SJCRH30 (cell line): ENCODE measurements at places on chromosomes 6 and 20. TPM values are rescaled to one million over a fixed set of nuclear protein-coding genes. Genes with fewer than 3 reads are reported as not detected.

Gene ATAT1
- total RNA-seq, result 11.4 and 13.0 TPM in 2 replicates

Gene FAM209A
- total RNA-seq, result not detected in 2 replicates

Gene WFDC5
- not detected in 2 replicates for total RNA-seq

Gene ZSCAN16
- 2.9 and 4.6 TPM in 2 replicates for total RNA-seq

DNA sequence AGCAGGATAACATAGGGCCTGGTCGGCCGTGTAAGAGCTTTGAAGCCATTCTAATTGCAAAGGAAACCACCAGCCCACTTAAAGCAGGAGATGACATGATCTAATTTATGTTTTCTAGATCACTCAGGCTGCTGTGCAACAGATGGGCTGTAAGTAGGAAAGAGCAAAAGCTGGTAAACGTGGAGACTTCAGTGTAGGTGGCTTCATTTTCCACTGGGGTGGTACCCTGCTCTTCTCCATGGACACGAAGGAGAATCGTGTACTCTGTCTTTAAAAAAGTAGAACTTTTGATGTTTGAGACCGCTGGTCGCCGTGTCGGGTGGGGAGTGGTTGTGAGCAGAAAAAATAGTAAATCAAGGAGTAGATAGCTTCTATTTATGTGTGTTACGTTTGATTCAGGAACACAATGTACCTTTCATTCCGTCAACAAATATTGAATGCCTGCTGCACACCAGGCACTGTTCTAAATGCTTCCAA, 6.4 kb downstream of the CASS4 start:
- no peak for DNase-seq

DNA sequence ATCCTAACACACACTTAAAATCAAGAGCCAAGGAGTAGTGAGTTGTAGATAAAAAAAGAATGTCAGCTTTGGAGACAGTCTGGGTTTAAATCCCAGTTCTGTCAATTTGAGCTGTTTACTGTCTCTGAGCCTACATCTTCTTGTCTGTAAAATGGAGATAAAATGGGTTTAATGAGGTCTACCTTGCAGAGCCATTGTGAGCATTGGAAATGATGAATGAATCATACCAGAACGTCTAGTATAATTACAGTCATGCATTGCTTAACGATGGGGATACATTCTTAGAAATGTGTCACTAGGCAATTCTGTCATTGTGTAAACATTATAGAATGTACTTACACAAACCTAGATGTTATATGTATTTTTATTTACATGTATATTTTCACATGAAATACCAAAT, 17.6 kb upstream of the SGK2 start:
- DNase-seq, result no peak

DNA sequence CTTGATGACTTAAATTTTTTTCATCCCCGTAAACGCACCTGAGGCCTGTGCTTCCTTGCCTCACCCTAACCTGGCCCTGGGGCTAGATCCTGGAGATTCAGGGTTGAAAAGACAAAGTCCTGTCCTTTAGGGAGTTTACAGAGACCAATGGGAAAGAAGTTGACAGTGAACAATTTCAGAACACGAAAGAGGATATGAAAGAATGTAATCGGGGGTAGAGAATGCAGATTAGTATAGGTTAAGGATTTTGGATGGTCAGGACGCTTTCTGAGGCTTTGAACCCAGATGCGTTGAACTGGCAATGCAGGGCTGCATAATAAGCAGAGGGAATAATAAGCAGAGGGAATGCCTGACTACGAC, 1.7 kb upstream of the FBXO5 start:
- DNase-seq, result no peak

- DNase-seq, result no peak
Observed at GRCh38 chr6:5302220-5302946, 41.1 kb downstream of the FARS2 start.

DNA sequence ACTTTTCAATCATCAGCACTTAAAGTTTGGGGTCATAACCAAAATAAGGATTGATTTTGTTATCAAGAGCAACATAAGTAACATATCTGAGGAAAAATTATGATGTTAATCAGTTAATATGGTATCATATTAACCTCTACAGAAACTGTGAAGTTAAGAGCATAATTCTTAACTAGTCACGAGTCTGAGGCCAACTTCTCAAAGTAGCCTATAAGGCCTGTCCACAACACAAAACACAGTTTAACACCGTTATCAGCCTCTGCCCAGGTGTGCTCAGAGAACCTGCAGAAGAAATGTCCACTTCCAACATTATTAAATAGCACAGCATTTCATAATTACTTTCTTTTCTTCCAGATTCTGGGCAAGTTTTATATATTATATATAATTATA, 1.1 kb downstream of the STX7 start:
- no peak for DNase-seq

DNA sequence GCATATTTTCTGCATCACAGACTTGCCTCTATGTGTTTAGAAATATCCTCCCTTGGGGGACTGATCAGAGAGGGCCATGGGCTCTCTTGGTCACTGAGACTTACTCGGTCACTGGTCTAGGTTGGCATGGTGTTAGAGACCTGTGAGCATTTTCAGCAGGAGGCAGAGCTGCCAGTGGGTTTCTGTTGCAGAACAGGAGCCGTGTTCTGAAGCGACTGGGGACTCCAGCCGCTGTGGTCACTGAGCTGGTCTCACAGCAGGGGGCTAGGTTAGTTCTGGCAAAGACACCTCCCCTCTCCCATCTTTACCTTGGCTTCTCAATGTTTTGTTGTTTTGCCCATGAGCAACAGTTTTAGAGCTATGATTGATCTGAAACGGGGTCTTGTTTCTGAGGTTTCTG, 8.7 kb downstream of the TMEM181 start:
- DNase-seq, result no peak

- no peak for DNase-seq
Observed at GRCh38 chr6:54428431-54428830, 120.2 kb downstream of the TINAG start.

GRCh38 chr6:49327005-49327404, 136.0 kb downstream of the MMUT start:
- no peak for DNase-seq

DNA sequence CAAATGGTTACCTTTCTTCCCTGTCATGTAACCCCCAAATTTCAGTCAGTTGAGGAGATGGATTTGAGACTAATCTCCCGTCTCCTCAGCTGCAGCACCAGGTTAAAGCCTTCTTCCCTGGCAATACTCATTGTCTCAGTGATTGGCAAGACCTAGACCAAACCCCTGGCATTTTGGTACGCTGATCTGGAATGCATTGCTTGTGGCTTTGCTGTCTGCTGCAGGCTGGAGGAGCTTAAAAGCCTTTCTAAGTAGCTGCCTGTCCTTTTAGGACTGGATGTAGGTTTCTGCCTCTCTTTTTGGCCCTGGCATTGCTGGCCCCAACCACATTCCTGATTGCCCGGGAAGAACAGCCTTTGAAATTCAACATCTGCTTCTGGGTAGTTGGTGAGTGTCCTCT, 729.6 kb upstream of the GJE1 start:
- DNase-seq, result no peak

DNA sequence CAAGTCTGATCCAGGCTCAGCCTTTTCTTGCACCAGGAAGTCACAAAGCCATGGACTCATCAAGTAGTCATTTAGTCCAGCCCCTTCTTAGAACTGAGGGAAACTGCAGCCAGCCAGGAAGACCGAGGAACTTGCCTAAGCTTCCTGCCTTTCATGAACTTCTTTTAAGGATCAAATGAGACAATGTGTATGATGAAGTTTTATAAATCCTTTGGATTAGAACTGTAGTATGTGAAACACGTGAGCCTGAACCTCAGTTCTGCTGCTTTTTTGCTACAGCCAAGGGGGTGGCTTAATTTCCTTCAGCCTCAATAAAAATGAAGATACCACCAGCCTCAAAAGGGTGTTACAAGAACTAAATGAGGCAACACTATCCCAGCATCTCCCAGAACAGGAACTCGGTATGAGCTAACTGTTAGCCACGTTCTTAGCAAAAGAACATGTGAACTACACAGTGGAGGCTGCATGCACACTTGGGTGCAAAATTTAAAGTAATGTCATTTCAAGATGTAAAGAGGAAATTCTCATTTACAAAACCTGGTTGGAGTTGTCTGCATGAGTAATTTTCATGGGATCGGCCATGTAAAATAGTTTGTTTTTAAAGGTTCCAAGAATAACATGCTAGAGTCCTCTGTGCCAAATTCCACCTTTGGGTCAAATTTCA, 76.0 kb upstream of the TBC1D7 start:
- DNase-seq, result no peak

- no peak for DNase-seq
Observed at GRCh38 chr20:49969234-49969633, 13.5 kb upstream of the SNAI1 start.

GRCh38 chr6:151096691-151097606, 142.8 kb upstream of the AKAP12 start:
- no peak for DNase-seq

DNA sequence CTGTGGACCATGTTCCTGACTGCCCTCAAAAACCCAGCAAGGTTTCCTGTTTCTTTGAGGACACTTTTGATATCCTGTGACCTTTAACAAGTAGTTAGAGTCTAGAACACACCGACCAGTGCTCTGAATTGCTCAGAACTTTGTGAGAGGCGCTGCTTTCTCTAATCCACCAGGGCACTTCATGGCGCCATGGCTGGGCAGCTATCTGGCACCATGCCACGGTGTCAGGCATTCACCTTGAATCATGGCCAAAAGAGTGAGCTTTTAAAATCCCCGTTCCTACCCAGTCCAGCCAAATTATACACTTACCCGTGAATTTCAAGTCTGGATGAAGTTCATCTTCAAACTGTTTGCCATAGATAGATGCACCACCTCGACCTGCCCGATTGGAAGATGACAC, 17.0 kb upstream of the CPNE5 start:
- DNase-seq, result no peak
